ENCODE measurements at places on chromosomes 7 and 10. TPM values are rescaled to one million over a fixed set of nuclear protein-coding genes. Genes with fewer than 3 reads are reported as not detected.

DNA sequence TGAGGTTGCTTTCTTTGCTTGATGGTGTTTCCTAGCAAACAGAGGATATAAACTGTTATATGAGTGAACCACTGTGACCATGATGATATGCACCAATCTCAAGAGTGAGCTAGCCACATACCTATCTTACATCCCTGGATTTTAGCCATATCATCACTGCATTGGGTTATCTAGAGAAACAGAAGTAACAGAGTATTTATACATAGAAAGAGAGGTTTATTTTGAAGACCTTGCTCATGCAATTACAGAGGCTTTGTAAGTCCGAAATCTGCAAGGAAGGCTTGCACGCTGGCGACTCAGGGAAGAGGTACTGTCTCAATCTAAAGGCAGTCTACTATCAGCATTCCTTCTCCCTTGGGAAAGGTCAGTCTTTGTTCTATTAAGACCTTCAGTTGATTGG lies 11.8 kb upstream of the PON2 start:
- no peaks in the 10 kb centered on the region for H3K36me3 ChIP-seq
- DNase-seq, result no peak
- no peaks in the 10 kb centered on the region for H3K4me1 ChIP-seq
- H3K4me3 ChIP-seq, result no peak overlapping the region
- no peak overlapping the region for H3K27ac ChIP-seq

DNA sequence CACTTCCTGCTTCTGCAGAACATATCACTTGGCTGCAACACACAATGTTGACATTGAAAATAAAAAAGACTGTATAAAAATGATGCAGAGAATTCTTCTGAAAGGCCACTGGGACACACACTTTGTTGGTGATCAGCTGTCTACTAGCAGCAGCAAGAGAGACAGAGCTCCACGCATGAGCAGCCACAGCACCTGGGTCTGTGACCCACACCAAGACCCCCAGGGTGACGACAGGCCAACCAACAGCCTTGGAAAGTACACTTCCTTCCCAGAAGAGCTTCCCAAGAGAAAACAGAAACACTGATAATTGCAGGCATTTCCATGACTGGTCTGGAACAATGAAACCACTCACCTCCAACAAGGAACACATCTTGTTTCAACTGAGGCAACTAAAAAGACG lies 239.0 kb downstream of the DIP2C start:
- H3K36me3 ChIP-seq, result no peaks in the 10 kb centered on the region
- peak overlapping the region; percentile 70 for H3K4me3 ChIP-seq
- H3K4me1 ChIP-seq, result peaks cover 18% of the 10 kb centered on the region
- H3K27ac ChIP-seq, result no peak overlapping the region
- peak; percentile 55 for DNase-seq

The SUN1 gene
- total RNA-seq, result 85.8 TPM

GRCh38 chr10:335151-335800 lies 200.0 kb downstream of the ZMYND11 start:
- H3K27ac ChIP-seq, result no peak overlapping the region
- H3K4me3 ChIP-seq, result no peak overlapping the region
- no peaks in the 10 kb centered on the region for H3K36me3 ChIP-seq
- no peaks in the 10 kb centered on the region for H3K27me3 ChIP-seq

The CYP2W1 gene
- not detected for total RNA-seq

DNA sequence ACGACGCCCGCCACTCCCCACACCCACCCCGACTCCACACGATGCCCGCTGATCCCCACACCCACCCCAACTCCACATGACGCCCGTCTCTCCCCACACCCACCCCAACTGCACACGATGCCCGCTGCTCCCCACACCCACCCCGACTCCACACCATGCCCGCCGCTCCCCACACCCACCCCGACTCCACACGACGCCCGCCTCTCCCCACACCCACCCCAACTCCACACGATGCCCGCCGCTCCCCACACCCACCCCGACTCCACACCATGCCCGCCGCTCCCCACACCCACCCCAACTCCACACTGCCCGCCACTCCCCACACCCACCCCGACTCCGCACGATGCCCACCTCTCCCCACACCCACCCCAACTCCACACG lies 317.0 kb downstream of the DNAJB6 start:
- H3K4me3 ChIP-seq, result no peak overlapping the region
- H3K27me3 ChIP-seq, result no peaks in the 10 kb centered on the region
- no peaks in the 10 kb centered on the region for H3K4me1 ChIP-seq
- H3K27ac ChIP-seq, result no peak overlapping the region

GRCh38 chr7:155338632-155339320 lies 41.1 kb downstream of the INSIG1 start:
- peaks cover 9% of the 10 kb centered on the region for H3K4me1 ChIP-seq
- peak overlapping the region; percentile 59 for H3K27ac ChIP-seq
- H3K36me3 ChIP-seq, result no peaks in the 10 kb centered on the region

The FAM24B gene
- total RNA-seq, result 14.2 TPM

The COL26A1 gene
- total RNA-seq, result not detected

The AMZ1 gene
- not detected for total RNA-seq

GRCh38 chr10:63391812-63392211 lies 74.0 kb downstream of the JMJD1C start:
- peaks cover 39% of the 10 kb centered on the region for H3K4me1 ChIP-seq
- H3K4me3 ChIP-seq, result no peak overlapping the region
- no peak for DNase-seq
- peaks cover 13% of the 10 kb centered on the region for H3K36me3 ChIP-seq

- no peak overlapping the region for H3K27ac ChIP-seq
- H3K4me3 ChIP-seq, result no peak overlapping the region
- no peaks in the 10 kb centered on the region for H3K27me3 ChIP-seq
Observed at GRCh38 chr10:56370217-56371113, 9.4 kb upstream of the ZWINT start.

DNA sequence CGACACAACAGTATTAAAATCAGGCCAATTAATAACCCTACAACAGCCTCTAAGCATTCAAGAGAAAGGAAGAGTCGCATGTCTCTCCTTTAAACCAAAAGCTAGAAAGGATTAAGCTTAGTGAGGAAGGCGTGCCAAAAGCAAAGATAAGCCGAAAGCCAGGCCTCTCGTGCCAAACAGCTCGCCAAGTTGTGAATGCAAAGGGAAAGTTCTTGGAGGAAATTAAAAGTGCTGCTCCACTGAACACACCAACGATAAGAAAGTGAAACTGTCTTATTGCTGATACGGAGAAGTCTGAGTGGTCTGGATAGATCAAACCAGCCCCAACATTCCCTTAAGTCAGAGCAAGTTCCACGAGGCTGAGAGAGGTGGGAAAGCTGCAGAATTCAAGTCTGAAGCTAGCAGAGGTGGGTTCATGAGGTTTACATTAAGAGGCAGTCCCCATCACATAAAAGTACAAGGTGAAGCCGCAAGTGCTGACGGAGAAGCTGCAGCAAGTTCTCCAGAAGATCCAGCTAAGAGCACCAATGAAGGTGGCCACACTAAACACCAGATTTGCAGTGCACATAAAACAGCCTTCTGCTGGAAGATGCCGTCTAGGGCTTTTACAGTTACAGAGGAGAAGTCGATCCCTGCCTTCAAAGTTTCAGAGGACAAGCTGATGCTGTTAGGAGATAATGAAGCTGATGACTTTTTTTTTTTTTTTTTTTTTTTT lies 194.8 kb downstream of the MAD1L1 start:
- peak; percentile 79 for DNase-seq
- peaks cover 3% of the 10 kb centered on the region for H3K27me3 ChIP-seq
- H3K27ac ChIP-seq, result peak overlapping the region; percentile 73
- H3K4me3 ChIP-seq, result peak overlapping the region; percentile 86

DNA sequence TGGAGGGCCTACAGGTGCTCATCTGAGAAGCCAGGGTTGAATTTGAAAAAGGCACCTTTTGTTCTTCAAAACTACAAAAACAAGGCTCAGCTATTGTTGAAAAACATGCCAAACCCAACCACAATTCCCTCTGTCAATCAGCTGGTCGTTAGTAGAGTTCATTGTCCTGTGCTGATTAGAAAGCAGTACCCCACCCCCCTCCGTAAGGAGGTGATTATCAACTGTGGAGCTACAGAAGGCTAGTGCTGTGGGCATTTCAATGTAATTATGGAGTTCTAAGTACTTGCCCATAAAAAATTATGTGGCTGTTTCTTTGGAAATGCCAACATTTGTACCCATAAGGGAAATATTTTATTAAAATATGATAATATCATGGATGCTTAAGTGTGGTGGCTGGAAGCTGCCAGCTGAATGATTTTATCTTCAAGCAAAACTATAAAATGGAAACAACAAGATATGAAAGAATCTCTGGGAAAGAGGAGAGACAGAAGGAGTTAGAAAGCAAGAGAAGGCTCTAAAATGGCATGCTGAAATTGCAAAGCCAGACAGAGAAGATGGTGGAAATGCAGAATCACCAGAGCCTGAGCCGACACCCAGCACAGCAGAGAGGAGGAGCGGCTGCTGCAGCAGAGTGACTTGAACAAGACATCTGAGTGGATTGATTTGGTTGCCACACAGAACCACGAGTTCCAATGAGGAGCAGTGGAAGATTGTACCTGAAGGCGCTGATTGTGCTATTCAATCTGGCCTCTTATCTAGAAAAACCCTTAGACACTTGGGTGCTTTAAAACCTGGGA lies 179.5 kb upstream of the LRGUK start:
- no peak overlapping the region for H3K4me3 ChIP-seq
- no peaks in the 10 kb centered on the region for H3K4me1 ChIP-seq
- H3K27ac ChIP-seq, result no peak overlapping the region
- no peaks in the 10 kb centered on the region for H3K27me3 ChIP-seq
- DNase-seq, result no peak
- no peaks in the 10 kb centered on the region for H3K36me3 ChIP-seq

DNA sequence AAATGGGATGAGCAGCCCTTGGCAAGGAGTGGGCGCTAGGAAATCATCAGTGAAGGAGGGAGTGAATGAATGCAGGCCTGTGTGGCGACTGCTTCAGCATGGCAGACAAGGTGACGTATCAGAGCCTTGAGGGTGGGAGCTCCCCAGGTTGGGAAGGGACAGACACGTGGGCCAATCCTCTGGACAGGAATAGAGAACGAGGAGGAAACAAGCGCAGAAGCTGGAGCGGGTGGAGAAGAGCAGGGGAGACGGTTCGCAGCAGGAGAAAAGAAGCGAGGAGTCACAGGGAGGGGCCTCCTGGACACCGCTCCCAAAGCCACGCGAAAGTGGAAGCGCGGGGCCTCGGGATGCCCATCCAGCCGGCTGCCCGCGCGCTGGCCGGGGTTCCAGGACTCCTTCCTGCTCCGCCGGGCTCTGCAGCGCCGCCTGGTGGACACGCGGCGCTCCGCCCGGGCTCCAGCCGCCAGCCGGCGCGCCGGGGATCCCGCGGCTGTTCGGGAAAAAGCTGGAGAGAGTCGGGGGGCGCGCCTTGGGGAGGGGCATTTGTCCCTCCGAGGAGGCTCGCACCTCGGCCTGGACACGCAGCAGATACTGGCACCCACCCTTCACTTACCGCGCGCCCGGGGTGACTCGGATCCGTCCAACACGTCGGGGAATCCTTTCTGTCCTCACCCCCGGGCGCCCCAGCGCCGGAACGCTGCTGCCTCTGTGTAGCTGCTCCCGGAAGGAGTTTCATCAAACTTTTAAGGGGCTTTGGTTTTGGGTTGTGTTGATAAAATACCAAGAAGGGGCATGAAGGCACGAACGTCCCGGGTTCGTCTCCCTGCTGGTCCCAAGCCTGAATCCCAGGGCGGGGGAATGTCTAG lies 6.3 kb downstream of the ZNF503 start:
- H3K36me3 ChIP-seq, result peaks cover 3% of the 10 kb centered on the region
- peak overlapping the region; percentile 59 for H3K27ac ChIP-seq
- peaks cover 6% of the 10 kb centered on the region for H3K4me1 ChIP-seq
- peak overlapping the region; percentile 11 for H3K4me3 ChIP-seq
- DNase-seq, result peak; percentile 74

DNA sequence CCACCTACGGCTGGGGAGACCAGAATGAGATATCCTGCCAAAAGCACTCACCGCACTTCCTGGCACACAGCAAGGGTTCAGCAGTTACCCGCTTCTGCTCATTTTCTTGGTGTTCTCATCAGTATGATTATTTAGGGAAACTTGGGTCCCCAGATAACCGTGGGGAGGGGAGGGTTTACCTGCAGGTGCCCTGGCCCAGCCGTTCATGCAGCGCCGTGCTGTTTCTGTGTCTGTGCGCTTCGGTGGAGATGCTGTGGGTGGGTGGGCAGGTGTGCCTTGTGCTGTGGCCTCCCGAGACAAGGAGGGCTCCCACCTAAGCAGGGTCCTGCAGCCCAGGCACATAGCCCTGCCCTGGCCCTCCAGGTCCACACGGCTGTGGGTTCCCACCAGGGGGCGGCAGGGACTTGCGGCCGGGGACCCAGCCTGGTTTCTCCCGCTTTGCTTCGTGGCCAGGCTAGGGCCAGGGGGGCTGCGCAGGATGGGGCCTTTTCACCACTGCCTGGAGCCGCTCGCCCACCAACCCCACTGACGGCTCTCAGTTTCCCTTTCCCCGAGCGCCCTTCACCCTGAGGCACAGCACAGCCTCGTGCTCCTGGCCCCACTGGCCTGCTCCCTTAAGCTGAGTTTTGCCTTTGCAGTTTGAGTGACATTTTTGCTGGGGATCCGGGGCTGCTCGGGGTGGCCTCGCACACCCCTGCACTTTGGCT lies 78.5 kb downstream of the LHPP start:
- H3K4me1 ChIP-seq, result no peaks in the 10 kb centered on the region
- H3K36me3 ChIP-seq, result no peaks in the 10 kb centered on the region
- no peak overlapping the region for H3K27ac ChIP-seq
- no peaks in the 10 kb centered on the region for H3K27me3 ChIP-seq
- H3K4me3 ChIP-seq, result no peak overlapping the region
- DNase-seq, result peak; percentile 90

DNA sequence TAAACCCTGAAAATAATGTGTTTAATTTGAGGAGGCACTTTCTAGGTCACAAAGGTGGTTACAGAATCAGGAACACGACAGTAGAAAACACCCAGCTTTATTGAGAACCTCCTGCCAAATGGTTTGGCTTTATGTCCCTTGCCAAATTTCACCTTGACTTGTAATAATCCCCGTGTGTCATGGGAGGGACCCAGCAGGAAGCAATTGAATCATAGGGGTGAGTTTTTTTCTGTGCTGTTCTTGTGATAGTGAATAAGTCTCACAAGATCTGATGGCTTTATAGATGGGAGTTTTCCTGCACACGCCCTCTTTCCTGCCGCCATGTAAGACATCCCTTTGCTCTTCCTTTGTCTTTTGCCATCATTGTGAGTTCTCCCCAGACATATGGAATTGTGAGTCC lies 193.8 kb upstream of the KLF6 start:
- DNase-seq, result no peak
- no peak overlapping the region for H3K4me3 ChIP-seq
- no peak overlapping the region for H3K27ac ChIP-seq
- H3K36me3 ChIP-seq, result peaks cover 24% of the 10 kb centered on the region

GRCh38 chr7:133428326-133428725 lies 175.4 kb downstream of the EXOC4 start:
- H3K36me3 ChIP-seq, result peaks cover 14% of the 10 kb centered on the region
- no peak overlapping the region for H3K4me3 ChIP-seq
- H3K27me3 ChIP-seq, result no peaks in the 10 kb centered on the region
- H3K27ac ChIP-seq, result no peak overlapping the region
- DNase-seq, result no peak
- peaks cover 7% of the 10 kb centered on the region for H3K4me1 ChIP-seq
